CD4-positive, alpha-beta T cell treated with Interleukin-4 for 4 hours (primary cell): ENCODE measurements at places on chromosomes 11 and 22.

- no peak for DNase-seq
Measured at GRCh38 chr22:36862251-36863242, 1.7 kb downstream of the NCF4 start.

- no peak for DNase-seq
Measured at GRCh38 chr22:28029201-28029948, 110.3 kb upstream of the PITPNB start.

DNA sequence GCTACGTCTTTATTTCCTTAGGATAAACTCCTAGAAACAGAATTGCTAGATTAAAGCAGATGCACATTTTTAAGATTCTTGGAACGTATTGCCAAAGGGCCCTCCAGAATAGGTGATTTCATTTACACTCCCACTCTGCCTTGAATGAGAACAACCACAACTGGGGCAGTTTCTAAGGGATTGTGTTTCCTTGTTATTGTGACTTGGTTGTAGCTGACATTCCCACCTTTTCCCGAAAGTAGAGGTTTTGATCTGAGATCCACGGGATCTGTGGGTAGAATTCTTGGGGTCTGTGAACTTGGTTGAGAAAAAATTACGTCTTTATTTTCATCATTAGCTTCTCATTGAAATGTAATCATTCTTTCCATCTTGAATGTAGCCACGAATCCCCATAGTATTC lies 21.5 kb downstream of the LRRC32 start:
- no peak for DNase-seq

- DNase-seq = no peak
Measured at GRCh38 chr11:1861435-1862411, 8.8 kb downstream of the LSP1 start.

GRCh38 chr11:10303558-10304363 lies 1.1 kb upstream of the ADM start:
- no peak for DNase-seq

GRCh38 chr22:24418786-24419474 lies 8.5 kb upstream of the ADORA2A start:
- no peak for DNase-seq

GRCh38 chr22:31926969-31927368 lies 17.4 kb upstream of the YWHAH start:
- DNase-seq = no peak
